ENCODE measurements at places on chromosomes 12 and 14. TPM values are rescaled to one million over a fixed set of nuclear protein-coding genes. Genes with fewer than 3 reads are reported as not detected.

- no peak for DNase-seq
Measured at GRCh38 chr14:31265701-31266398, 58.3 kb upstream of the HECTD1 start.

DNA sequence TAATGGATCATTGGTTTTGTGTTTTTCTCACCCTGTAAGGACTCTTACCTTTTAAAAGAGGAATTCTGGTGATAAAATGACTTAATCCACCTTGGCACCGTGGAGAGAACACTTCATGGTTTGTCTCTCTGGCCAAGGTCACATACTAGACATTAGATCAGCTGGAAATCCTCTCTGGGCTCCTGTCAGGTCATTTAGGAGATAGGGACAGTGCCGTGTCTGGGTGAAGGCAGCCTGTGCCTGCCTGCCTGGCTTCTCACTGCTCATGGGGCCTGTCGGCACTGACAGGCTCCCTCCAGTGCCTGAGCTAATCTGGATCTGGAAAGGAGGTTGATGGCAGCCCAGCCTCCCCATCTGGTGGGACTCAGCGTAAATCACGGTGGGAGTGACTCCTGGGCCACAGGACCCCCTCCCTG is 5.7 kb downstream of the CRADD start:
- DNase-seq, result no peak

- DNase-seq, result no peak
Measured at GRCh38 chr12:120720234-120720986, 5.2 kb upstream of the ACADS start.

DNA sequence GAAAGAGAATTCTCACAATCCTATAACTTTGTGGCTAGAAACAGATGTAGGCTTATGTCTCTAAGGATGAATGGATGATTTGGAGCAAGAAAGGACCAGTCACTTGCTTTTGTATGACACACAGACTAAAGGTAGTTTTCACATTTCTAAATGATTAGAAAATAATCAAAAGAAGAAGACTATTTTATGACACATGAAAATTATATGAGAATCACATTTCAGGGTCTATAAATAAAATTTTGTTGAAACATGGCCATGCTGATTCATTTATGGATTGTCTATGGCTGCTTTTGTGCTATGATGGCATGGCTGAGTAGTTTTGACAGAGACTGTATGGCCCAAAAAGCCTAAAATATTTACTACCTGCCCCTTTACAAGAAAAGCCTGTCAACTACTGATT is 49.4 kb upstream of the FRMD6 start:
- no peak for DNase-seq

DNA sequence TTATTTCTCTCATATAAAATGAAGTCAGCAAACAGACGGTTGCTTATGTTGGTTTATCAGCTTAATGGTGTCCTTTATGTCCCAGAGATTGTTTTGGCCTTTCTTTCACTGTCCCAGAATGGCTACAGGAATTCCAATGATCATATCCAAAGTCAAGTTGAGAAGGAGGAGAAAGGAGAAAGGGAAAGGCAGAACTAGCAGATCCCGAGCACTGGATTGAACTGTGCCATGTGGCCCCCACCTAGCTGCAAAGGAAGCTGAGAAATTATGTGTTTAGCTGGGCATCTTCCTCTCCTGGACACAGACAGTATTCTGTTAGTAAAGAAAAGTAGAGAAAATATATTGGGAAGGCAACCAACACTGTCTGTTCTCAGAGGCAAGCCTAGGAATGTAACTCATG is 90.7 kb upstream of the ANO4 start:
- DNase-seq, result no peak

DNA sequence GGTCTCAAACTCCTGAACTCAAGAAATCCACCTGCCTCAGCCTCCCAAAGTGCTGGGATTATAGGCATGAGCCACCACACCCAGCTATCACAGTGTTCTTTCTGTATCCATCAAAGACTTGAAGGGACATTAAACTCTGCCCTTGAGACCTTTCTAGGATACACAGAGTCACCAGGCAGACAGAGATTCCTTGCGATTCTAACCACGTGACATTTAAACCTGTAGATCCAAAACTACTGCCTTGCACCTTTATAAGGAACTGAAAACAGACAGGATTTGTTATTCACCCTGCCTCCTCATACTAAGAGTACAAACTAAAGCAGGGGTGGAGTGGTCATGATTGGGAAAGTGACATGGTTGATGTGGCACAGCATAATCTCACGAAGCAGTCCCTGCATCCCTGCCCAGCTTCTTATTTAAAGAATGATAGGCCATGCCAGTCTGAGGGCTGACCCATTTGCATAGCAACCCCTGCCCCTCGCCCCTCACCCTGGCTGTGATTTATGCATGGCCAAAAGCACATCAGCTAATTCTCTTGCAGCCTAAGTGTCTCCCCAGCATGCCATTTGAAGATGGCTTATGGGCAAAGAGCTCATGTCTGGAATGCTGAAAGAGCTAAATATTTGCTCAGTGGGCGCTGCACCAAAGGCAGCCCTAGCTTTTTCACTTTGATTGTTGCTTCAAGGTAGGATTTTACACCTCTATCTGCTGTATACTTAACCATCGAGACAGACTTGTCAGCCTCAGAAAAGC is 43.2 kb upstream of the MYBPC1 start:
- DNase-seq, result no peak

DNA sequence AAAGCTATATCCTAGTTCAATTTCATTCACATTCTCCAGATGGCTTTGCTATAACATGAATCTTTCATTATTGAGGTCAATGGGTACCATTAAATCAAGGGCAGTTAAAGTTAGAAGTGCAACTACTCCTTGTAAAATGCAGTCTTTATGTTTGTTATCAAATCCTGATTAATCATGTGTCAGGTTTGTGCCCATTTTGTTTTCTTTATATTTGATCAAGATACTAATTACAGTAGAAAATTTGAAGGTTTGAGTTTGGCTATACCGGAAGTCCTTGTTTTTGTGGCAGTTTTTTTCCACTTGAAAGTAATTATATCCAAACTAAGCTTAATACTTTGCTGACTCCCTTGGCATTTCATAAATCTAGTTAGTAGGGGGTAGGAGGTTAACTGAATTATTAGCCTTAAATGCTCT is 513.0 kb downstream of the DIO2 start:
- no peak for DNase-seq

DNA sequence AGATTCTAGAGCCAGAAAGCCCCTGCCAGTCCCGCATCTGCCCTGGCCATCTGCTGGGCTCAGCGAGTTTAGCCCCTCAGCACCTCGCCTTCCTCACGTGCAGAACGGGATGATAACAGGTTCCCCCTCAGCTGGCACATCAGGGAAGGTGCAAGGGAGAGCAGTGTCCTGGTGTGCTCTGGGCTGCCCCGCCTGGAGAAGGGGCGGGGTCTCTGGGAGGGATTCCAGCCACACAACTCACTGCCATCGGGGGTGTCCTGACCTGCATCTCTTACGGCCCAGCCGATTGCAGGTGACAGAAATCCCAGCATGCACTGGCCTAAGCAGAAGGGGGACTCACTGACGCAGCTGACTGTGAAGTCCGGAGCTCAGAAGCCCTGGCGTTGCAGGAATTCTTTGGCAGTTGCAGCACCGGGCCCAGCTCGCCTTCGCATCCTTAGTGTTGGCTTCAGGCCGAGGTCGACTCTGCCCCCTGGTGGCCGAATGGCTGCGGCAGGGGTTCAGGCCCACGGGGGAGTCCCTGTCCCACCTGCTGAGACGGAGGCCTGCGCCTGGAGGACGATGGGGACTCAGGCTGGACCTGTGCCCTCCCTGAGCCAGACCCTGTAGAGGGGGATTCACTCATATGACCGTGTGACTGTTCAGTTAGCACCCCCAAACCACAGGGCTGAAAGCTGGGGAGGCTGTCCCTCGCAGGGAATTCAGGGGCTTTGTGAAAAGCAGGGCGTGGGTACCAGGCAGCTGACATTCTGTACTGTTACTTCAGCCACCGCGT is 178.6 kb downstream of the ADGRD1 start:
- DNase-seq, result no peak

The FGF6 gene
- not detected for total RNA-seq

The CACNA1C gene
- total RNA-seq, result 171 TPM

The OTOGL gene
- 0.38 TPM for total RNA-seq

The ZDHHC22 gene
- not detected for total RNA-seq

The PDE3A gene
- 152 TPM for total RNA-seq

The HOXC11 gene
- total RNA-seq, result not detected

The DDN gene
- 0.49 TPM for total RNA-seq
